Esophagus squamous epithelium (tissue), 5 donors: ENCODE measurements at places on chromosomes 2 and 18.

- DNase-seq: no peak
Measured at GRCh38 chr2:201122276-201122675, 6.3 kb downstream of the CFLAR start.

- DNase-seq: no peak
Measured at GRCh38 chr2:29527947-29528346, 393.4 kb downstream of the ALK start.

GRCh38 chr2:219513787-219514186 is 495 bp upstream of the ASIC4 start:
- no peak for DNase-seq

GRCh38 chr18:79965119-79965902 is 868 bp downstream of the HSBP1L1 start:
- no peak for DNase-seq

DNA sequence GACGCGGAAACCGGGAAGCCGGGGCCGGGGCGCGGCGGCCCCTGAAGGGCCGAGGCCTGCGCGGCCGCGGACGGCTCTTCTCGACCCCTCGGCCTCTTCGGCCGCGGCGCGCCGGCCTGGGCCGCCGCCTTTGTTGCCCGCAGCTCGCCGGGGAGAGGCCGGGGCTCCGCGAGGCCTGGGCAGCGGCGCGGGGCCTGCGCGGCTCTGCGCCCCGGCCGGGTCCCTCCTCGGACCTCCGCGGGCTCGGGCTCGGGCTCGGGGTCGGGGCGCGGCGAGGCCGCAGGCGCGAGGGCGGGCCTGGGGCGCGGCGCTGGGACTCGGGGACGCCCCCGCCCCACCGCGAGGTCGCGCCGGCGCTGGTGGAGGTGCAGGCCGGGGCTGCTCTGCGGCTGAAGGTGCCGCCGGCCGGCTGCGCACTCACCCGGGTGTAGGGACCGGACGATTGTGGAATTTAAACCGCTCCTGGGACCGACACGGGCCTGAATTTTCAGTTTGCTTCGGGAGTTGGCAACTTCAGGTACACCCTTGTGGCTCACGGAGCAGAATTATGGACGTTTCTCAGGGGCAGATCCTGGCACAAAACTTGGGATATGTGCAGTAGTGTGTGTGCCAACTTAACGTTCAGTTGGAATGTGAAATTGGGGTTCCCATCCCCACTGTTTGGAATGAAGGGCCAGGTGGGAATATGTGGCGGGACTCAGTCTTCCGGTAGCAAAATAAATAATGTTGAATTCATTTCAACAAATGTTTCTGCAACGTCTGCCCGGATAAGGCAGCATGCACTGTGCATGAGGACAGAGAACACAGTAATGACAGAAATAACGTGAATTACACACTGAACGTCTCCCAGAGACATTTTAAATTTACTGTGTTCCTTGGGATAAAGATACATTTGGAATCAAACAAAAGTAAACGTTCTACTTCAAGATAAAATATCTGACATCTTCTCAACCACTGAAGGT is 787 bp downstream of the SOCS6 start:
- no peak for DNase-seq

- DNase-seq: no peak
Measured at GRCh38 chr18:55300421-55300935, 287.5 kb downstream of the TCF4 start.

DNA sequence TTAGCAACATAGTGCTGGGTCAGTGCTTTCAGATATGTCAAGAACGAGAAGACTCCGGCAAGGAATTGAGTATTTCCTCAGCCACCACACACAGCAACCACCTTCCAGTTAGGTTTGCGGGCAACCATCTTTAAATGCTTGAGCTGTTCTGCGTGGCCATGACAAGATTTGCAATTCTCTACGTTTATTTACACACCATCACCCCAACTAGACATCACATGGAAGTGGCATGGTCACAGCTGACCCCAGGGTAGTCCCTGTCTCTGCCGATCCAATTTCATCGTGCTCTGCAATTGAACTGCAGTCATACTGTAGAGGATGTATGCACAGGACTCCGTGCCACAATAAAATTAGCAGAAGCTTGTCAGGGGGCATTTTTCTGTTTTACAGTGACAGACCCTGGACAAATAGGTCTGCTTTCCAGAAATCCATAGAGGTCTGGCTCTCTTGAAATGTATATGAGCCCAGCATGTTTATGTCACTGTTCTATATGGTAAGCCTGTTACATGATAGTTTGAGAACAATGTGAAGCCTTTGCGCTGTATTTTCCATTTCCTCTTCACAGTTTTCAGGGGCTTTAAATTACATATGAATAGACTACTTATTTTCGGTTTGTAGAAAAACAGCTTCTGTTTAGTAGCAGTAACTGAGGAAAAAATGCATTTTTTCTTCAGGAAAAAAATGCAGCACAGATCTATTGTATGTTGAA is 605.2 kb downstream of the NR4A2 start:
- no peak for DNase-seq

GRCh38 chr2:176082824-176083751 is 674 bp downstream of the EVX2 start:
- no peak for DNase-seq

GRCh38 chr18:69580107-69580506 is 179.4 kb downstream of the DOK6 start:
- DNase-seq: no peak

DNA sequence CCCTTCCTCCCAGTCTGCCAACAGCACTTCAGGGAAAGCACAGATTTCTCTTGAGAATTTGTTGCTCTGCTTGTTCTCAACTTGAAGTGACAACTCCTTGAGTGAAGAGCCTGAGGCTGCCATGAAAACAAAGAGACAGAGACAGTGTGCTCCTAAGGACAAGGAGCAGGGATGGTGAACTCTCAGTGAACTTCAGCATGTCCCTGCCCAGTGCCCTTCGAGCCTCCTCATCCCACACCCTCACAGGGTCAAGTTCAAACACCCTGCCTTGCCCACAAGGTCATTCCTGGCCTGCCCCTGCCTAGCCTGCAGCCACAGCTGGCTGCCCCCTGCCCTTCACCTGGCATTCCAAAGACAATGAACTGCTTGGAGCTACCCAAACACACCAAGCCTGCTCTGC is 343.5 kb upstream of the KLHL29 start:
- DNase-seq: no peak

DNA sequence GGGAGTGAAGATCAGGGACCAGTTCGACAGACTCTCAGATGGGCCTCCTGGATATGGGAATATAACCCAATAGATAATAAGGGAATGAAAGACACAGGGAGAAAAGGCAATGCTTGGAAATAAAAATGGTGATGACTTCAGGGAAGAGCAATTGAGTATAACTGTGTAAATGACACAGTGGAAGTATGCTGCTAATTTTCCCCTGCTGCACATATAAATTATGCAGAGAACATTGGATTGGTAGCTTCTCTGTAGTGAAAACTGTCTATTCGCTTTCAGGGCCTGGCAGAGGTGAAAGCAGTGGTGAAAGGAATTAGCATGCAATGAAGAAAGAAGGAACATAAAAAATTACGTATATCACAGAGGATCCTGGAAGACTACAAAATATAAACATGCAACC is 398.2 kb upstream of the CDH2 start:
- no peak for DNase-seq

DNA sequence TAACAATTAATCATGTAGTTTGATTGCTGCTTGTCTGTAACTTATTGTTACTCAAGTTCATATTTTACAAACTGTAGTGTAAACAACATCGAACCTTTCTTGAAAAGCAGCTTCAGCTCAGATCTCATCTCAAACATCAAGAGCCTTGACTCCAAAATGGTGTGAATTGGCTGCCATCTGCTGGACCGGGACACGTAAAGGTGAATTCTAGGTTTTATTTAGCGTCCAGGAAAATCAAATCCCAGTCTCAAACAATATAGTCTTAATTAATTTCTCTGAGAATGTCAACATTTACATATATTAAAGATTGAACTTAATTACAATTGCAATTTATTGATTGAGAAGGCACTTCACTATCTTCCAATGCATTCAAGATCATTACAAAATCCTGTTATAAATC is 453.0 kb downstream of the GALR1 start:
- DNase-seq: no peak

DNA sequence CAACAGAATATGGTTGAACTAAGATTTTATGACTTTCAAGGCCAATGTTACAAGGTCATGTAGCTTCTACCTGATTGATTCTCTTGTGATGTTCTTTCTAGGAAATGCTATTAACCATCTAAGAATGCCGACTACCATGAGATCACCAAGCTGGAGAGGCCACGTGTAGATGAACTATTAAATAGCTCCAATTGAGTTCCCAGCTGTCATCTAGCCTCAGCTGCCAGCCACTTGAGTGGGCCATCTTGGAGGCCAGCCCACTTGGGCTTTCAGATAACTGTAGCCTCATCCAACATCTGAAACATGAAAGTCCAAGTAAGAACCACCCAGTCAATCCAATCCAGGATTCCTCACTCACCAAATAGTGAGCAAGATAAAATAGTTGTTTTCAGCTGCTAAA is 376.9 kb upstream of the TMEFF2 start:
- DNase-seq: no peak

DNA sequence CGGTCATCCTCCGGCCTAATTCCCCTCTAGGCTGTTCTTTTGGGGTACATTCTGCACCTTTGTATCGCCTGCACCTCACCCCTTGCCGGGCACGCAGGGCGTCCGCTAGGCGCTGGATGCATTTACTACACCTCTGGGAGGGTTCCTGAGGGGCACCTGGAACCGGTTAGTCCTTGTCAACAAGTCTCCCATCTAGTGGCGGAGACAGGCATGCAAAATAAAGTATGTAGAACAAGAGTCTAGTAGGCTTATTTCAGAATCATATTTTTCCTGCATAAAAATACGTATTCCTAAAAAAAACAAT is 705 bp upstream of the TEX261 start:
- DNase-seq: no peak

- DNase-seq: no peak
Measured at GRCh38 chr18:27861539-27861938, 315.4 kb downstream of the CDH2 start.

GRCh38 chr2:75328156-75328555 is 128.8 kb upstream of the TACR1 start:
- DNase-seq: no peak

DNA sequence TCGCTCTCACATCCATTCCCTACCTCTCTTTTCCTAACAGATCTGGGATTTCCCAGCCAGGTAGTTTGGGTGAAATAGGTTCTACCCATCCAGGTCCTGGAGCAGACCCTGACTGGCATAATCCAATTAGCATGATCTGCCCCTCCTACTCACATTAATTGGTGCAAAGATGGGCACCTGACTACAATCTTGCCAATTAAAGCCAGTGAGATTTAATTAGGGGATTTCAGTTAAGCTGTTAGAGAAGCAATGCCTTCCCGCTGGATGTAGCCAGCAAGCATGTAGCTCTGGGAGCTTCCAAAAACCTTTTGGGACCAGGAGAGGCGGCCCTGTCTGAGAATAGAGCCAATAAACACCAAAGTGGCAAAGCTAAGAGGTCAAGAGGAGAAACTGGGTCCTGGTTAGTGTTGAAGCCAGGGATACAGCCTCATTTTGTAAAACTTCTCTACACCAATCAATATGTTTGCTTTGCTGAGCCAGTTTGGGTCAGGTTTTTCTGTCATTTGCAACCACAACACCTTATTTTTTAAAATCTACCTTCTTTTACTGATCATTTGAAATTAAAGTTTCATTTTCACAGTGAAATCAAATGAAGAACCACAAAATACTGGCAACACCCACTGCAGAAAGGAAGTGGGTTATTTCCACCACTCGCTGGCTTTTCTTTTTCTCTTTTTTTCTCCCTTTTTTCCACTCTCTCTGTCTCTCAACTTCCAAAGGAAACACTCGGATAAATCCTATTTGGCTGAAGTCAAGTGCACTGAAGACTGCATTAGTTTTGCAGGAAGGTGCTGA is 3.2 kb upstream of the TTC39C start:
- no peak for DNase-seq

- no peak for DNase-seq
Measured at GRCh38 chr18:44325903-44326635, 354.6 kb upstream of the SETBP1 start.

DNA sequence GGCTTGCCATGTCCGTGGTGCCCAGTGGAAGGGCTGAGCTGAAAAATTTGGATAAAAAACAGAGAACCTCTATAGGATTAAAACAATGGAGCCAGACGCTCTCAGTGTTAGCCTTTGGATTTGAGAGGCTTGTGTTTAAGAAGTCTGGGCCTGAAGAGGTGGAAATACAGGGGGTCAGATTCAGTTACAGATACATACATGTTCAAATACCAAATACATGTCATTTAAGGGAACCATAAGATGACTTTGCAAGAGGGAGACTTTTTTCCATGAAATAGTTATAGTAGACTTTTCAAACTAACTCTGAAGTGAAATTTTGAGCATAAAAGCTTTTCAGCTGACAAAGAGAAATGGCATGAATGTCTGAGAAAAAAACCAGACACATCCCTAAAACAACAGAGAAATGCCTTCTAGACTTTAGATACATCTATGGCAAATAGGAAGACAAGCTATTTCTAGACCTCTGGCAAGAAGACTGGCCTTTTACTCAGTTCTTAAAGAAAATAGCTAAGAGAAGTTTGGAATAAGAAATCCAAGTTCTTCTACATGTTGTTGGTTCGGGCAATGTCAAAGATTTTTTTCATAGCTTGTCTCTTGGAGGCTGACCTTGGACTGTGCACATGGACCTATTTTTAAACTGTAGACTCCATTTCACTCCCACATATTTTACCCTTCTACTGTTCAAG is 112.9 kb downstream of the LTBP1 start:
- DNase-seq: no peak

DNA sequence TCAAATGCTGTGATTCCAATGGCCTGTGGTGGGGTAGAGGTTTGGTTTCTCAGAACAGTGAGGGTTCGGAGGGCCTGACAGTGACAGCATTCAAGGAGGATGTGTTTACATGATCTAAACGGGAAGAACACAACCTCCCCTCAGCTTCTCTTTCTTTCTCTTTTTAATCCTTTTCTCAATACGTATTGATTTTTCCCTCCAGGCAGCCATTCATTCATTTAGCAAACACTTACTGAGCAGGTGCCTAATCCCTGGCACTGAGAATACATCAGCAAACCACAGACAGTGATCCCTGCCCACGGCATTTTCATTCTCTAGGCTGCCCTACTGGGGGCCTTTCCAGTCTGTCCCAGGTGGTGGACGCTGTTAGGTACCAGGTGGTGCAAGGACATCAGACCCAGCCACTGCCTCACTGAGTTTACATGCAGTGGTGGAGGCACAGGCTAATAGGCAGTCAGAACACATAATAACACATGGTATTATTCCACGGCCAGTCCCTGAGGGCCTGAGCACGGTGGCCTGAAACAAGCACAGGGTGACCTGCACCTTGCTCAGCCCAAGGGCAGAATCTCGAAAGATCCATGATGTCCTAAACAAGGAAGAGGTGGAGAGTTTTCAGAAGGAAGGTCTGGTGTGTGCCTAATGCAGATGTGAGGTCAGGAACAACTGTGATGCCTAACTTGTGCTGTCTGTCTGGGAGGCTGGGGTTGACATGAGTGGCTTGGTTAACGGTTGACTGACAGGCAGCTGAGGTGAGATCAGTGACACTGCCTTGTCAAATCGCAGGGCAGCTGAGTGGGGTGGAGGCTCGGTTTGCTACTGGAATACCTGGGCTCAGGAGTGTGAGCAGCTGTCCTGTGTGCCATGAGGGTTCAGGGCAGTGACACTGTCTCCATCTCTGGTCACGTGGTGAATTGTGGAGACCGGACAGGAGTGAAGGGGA is 785.5 kb upstream of the HS6ST1 start:
- no peak for DNase-seq

GRCh38 chr18:60667016-60667415 is 294.4 kb upstream of the MC4R start:
- DNase-seq: no peak

GRCh38 chr2:68992933-68993332 is 18.5 kb downstream of the GKN1 start:
- no peak for DNase-seq

GRCh38 chr2:6791682-6792081 is 74.0 kb downstream of the CMPK2 start:
- no peak for DNase-seq

GRCh38 chr2:126766295-126766968 is 110.5 kb downstream of the GYPC start:
- no peak for DNase-seq
